Activated CD4-positive, CD25-positive, alpha-beta regulatory T cell treated with anti-CD3 and anti-CD28 coated beads, Interleukin-2, amount 50 U/mL, for 72 hours (primary cell): ENCODE measurements at places on chromosomes 12 and 14.
A peak's percentile ranks its signal among the peaks of the same experiment; 100 is the strongest.

- DNase-seq: no peak
Observed at GRCh38 chr14:29743531-29743930, 184.1 kb downstream of the PRKD1 start.

DNA sequence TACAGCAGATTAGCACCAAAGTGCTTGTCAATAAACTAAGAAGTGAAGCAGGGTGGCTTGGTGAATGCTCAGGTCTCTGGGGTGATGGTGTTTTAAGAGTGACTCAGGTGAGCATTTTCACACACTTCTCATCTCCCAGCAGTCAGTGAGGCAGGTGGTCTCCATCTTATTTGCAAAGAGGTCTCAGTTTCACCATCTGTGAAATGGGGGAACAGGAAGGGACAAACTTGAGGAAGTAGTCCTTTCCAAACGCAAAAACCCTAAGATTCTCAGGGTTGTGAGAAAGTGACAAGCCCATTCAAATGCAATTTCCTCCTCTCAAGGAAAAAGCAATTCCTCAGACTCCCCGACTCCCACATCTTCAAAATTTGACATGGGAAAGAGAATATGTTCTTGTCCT is 54.1 kb downstream of the CMKLR1 start:
- no peak for DNase-seq

- DNase-seq: no peak
Observed at GRCh38 chr14:37974421-37974820, 233.3 kb upstream of the SSTR1 start.

GRCh38 chr12:5442251-5443006 is 10.5 kb downstream of the NTF3 start:
- DNase-seq: no peak

DNA sequence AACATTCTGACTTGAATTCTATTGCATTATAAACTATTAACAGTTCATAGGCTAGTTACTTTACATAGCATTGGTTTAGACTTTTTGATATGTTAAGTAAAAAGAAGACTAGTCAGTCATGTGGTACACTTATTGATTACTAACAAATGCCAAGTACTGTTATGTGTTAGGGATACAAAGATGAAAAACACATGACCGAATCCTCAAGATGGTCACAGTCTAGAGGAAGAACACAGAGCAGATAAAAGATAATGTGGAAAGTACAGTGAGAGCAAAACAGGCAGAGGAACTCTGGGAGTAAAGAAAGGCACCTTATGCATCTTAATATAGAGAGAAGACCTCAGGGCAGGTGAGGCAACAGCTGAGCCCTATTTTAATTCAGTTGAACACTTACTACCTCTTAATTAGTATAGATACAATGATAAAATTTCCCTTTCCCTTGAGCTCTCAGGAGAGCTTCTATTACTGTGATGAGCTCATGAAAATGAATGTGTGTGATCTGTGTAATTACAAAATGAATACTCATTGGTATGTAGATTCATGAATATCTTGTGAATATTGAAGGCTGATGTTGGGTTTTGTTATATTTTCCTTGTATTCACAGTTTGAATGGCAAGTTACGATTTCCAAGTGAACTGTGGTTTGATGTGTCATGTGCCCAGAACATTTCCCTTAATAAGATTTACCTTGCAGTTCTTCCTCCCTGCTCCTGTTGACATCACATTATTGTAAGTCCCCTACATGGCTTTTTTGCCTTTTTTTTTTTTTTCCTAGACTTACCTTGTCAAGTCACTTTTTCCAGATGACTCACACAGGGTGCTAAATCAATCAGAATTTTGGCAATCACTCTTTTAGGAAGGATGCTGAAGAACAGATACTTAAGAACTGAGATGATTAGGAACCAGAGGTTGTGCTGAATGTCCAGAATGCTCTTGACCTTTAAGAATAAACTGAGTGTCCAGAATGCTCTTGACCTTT is 29.5 kb upstream of the MSRB3 start:
- DNase-seq: no peak

DNA sequence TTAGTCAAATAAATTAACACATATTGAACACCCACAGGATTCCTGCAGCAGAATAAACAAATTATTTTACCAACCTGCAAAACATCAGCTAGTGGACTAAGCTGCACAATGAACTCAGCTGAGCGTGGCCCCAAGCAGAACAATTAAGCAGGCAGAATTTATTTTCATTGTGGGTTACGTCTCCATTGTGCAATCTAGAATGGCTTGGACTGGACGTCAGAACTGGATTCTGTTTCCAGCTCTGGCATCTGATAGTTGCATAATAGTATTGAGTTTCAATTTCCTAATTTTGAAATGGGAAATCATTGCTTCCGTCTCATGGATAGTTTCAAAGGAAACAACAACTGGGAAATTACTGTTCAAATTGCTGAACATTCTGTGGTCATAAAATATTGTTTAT is 35.5 kb upstream of the RERG start:
- no peak for DNase-seq

GRCh38 chr14:52790011-52790755 is 1.2 kb downstream of the GNPNAT1 start:
- no peak for DNase-seq

- peak; percentile 41 for DNase-seq
Observed at GRCh38 chr14:22981090-22981875, 1.1 kb downstream of the AJUBA start.

GRCh38 chr12:131565267-131566015 is 145.4 kb upstream of the SFSWAP start:
- DNase-seq: no peak

GRCh38 chr14:96067985-96068930 is 29.1 kb downstream of the C14orf132 start:
- DNase-seq: no peak

DNA sequence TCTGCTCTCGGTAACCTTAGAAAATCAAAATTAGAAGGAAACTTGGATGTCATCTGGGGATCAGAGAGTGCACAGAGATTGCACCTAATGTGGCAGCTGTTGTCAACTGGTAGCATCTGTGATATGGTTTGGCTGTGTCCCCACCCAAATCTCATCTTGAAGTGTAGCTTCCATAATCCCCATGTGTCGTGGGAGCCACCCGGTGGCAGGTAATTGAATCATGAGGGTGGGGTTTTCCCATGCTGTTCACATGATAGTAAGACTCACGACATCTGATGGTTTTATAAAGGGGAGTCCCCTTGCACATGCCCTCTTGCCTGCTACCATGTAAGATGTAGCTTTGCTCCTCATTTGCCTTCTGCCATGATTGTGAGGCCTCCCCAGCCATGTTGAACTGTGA is 127.7 kb upstream of the SRRM4 start:
- DNase-seq: no peak

DNA sequence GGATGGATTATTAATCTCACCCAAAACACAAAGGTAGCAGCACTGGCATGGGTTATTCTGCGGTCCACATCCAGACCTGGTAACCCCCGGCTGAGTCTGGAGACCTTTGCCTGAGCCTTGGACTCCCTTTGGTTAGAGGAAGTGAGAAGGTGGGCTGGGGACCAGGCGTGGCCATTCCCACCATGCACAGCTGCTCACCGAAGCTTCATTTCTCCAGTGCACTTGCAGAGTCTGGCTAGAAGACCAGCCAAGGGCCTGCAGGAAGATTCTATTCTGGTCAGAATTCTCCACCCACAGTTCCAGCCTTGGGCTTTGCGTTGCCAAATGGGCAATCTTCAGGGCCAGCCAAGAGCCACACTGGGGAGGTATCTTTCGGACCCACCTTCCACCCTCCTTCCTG is 73.0 kb downstream of the LGMN start:
- no peak for DNase-seq

- DNase-seq: peak; percentile 55
Observed at GRCh38 chr14:21978184-21978998, 304.8 kb upstream of the OR4E1 start.
